ENCODE measurements at places on chromosomes 2 and 18.

- no peak for DNase-seq
These were observed 249.7 kb downstream of the TPGS2 start for GRCh38 chr18:36578871-36579710.

GRCh38 chr18:35026407-35027061, 14.7 kb upstream of the MAPRE2 start:
- DNase-seq: peak; percentile 55

GRCh38 chr2:178211943-178212342, 17.6 kb downstream of the OSBPL6 start:
- DNase-seq: no peak

DNA sequence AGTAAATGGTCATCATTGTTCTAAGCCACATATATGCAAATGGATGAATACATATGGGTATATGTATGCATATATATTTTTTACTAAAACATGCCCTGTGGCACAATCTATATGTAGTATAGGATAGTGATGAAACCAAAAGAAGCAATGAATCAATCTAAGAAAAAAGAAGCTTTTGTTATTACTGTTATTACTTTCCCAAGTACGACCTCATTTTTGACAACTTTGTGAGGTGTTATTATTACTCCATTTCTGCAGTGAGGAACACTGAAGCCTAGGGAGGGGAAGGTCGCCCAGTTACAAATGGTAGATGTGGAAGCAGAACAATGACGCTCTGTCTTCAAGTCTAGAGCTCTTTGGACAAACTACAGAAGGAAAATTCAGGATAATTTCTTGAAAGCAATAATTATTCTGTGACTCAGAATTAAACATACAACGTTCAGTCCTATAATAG, 38.3 kb downstream of the STAT4 start:
- DNase-seq: no peak

DNA sequence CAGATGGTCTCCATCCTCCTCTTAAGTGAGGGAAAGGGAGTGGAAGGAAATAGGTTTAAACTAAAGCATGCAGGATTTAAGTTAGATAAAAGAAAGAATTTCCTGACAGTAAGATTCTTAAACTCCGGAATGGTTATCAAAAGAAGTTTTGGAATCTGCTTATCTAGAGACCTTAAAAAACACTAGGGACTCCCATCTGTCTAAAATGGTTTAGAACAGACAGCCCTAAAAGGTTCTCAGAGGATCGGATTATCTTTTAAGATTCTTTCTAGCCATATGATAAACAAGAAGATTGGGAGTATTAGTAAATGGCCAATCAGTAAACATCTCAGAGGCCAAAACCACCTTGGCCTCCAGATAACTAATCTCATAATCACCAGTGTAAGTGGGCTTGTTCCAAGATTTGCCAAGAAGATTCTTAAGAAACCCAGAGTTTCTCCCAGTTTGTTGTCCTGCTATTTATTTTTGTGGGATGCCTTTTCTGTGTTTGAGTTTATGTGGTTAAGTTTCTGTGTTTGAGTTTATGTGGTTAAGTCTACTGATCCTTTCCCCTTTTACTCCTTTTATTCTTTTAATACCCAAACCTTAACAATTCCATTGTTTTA, 314.9 kb upstream of the NRP2 start:
- DNase-seq: no peak

DNA sequence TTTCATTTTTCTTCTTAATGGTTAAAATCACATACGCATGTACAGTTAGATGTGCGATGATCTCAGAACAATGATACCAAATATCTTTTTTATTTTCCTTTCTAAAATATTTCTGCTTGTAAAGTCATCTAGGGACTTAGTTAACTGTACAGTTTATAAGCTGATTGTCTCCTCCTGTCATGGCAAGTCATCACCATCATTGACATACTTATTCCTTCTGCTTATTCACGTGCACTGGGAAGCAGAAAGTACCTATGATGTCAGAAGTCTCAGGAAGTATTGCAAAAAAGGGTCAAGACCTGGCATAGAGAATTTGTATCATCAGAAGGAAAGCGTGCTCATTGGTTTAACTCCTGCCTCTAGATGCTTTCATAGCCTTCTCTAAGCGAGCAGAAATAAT, 154.2 kb downstream of the DSC3 start:
- DNase-seq: no peak

DNA sequence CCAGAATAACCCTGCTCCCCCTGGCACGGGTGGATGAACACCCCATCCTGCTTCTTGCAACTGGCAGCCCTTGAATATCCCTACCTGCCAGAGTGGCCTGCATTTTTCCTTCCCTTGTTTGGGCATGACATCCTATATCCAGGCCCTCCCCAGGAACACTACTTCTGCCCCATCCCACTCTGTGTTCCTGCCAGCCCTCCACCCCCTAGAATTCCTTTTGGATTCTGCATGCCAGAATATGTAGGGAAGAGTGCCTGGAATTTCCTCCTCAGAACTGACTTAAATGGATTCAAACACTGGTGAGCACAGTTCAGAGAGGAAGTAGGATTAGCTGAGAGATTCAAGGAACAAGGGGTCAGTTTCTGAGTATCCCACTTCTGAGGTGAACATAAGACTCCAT, 123.5 kb upstream of the PELI1 start:
- no peak for DNase-seq
